Body of pancreas (tissue), 4 donors: ENCODE measurements at places on chromosomes 16 and 17. TPM values are rescaled to one million over a fixed set of nuclear protein-coding genes. Genes with fewer than 3 reads are reported as not detected.

The ITPRIPL2 gene
- total RNA-seq, result 22.7 TPM

The THOC6 gene
- total RNA-seq, result 21.8 TPM

The EEF2KMT gene
- 2.9 TPM for total RNA-seq

The RND2 gene
- total RNA-seq, result 0.52 TPM

The SLC13A5 gene
- not detected for total RNA-seq

The ARL6IP1 gene
- 111 TPM for total RNA-seq

The KIF18B gene
- total RNA-seq, result 0.26 TPM

DNA sequence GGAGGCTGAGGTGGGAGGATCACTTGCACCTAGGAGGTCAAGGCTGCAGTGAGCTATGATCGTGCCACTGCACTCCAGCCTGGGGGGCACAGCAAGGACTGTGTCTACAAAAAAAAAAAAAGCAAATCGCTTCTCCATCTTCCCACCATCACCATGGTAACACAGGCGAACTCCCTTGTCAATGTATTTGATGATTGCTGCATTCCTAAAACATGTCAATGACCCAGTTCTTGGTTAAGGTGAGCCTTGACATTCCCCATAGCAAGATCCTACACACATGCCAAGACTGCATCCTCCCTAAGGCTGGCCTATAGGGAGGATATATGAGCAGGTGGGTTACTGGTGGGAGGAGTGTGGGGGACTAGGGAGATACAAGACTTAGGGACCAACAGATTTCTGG lies 12.2 kb downstream of the CNTNAP1 start:
- no peak for DNase-seq

- DNase-seq, result no peak
Measured at GRCh38 chr17:40422990-40423633, 5.4 kb upstream of the TOP2A start.

- peak; percentile 73 for DNase-seq
Measured at GRCh38 chr16:19884611-19885450, at the start of gene GPRC5B. TSS of gene GPRC5B (minus strand) at chr16:19884848. CDS start at chr16:19872845, 12,003 bp downstream.

- peak; percentile 10 for DNase-seq
Measured at GRCh38 chr16:8712589-8713361, 38.4 kb downstream of the ABAT start.

DNA sequence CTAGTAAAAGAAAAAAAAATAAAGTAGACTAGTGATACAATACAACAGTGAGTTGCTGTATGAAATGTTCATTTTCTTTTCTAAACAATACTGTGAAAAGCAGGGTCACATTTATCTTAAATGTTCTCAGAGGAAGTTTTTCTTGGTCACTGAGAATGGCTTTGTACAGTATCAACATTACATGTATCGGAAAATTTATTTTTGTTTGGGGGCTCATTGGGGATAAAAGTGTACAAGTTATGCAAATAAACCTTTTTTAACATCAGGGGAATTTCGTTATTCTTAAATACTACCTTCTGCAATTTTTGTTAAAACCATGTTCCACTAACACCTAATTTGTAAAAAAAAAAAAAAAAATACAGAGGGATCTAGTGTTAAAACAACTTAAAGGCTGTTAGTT lies 8.7 kb upstream of the ZNF594 start:
- DNase-seq, result no peak

DNA sequence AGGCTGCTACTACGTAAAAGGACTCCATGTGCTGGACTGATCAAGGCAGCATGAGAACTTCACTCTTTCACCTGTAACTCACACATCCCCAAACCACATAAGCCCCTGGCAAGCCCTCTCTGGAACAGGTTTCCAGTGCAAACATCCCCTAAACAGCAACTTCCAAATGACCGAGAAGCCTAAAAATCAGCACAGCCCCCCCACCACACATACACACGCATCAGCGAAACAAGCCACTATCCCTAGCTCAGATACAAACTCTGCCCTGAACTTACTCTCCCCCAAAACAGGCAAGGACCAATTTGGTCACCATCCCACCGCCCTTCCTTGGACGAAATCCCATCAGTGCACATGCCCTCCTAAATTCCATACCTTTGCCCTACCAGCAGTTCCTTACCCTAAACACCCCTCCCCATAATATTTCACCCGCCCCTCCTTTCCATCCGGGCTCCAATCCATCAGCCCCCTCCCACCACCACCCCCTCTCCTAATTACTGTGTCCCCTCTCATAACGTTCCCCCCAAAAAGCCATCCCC lies 735 bp downstream of the LSM12 start:
- DNase-seq, result no peak

DNA sequence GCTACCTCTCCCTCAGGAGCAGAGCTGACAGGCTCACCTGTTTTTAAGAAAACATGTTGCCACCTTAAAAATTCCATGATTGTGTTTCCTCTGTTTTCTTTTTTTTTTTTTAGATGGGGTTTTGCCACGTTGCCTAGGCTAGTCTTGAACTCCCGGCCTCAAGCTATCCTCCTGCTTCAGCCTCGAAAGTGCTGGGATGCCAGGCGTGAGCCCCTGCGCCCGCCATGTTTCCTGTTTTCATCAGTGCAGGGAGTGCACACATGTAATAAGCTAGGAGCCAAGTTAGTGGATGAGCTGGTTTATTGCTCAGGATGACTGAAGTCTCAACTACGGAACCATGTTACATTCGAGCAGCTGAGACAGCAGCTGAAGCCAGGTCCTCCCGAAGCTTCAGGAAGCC lies 13.6 kb downstream of the MRM3 start:
- DNase-seq, result no peak

DNA sequence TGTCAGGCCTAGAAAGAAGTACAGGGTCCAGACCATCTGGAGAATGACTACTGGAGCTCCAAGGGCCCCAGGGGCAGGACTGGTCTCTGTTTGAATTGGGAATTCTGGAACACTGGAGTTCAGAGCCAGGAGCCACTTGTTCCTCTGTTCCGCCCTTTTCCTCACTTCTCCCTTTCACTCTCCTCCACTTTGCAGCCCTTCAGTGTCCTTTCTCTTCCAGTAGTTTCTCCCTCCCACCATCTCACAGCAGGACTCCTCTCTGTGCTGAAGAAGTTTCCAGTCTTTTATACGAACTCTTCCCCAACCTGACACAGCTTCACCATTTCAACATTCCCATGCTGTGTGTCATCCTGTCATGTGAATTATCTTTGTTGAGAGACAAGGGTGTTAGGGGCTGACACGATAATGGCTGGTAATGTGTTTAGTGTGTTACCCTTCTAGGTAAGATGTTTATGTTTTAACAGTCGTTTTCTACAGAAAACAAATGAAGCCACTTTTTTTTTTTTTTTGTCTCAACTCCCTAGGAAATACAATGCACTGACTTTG lies 180.3 kb upstream of the MYOCD start:
- no peak for DNase-seq

DNA sequence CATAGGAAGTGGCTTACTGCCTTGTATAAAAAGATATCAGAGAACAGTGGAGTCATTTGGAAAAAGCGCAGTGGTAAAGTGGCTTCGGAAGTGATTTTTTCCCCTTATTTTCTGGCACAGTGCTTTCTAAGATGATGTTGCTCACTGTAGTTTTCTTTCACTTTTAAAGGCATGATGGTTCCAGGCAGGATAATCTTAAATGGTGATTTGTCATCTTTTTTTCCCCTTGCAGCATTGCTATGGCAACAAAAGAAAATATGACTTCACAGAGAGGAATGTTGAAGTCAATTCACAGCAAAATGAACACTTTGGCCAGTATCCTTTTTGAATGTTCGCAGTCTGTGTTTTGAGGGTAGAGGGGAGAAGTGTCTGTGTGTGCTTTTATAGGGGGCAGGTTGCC lies 42.5 kb downstream of the GOSR1 start:
- DNase-seq, result no peak

DNA sequence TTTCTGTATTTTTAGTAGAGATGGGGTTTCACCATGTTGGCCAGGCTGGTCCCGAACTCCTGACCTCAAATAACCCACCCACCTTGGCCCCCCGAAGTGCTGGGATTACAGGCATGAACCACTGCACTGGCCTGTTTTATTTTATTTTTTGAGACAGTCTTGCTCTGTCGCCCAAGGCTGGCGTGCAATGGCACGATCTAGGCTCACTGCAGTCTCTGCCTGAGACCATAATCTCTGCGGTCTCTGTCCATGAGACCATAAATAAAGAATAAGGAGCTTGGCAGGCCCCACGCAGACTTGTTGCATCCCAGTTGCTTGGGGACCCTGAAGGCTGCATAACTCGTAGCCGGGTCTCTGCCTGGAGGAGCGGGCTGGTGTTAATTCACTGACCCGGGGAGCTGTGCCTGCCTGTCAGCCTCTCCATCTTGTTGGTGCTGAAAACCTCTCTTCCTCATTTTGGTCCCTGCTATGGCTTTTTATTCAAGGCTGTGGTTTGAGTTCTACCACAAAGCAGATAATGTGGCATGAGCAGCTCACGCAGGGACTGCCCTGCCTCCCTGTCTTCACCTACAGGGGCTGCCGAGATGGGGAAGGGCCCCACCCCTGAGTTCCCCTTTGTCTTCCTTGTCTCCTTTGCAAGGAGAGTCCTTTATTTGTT lies 82.1 kb downstream of the MSI2 start:
- no peak for DNase-seq
